Stimulated activated CD8-positive, alpha-beta memory T cell treated with anti-CD3 and anti-CD28 coated beads, Interleukin-15, amount 100 ng/mL, for 1 hour (primary cell): ENCODE measurements at places on chromosomes 4 and X.

DNA sequence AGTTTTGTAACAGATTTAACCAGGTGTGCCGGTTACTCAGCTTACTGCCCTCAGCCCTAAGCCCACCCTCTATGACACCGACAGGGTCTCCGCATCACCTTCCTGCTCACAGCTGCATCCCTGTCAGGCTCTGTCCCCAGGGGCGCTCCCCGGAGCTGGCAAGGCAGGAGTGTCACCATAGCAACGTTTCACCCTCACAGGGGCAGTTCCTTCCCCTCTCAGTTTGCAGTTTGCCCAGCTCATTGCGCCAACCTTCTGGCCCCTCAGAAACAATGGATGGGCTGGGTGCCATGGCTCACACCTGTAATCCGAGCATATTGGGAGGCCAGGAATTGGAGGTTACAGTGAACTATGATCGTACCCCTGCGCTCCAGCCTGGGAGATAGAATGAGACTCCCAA is 42.6 kb downstream of the RGS12 start:
- no peak for DNase-seq

- no peak for DNase-seq
These were observed 19.8 kb upstream of the FAM193A start for GRCh38 chr4:2516635-2517034.

DNA sequence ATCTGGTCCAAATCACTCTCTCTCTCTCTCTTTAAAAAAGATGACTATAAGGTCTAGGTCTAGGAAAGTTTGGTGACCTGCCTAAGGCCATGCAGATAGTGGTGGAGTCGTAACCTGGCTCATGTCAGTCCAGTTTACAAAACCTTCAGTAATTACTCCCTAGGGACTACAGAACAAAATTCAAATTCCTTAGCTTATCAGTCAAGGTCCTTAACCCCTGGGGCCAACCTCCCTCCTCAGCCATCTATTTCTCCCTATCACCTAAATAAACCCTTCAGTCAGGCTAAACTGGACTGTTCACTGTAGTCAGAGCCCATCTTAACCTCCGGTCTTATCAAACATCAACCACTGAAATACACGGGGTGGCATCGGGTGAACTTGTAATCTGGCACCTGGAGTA is 68.9 kb downstream of the MAP3K15 start:
- no peak for DNase-seq

GRCh38 chrX:56987741-56988140 is 7.6 kb downstream of the SPIN3 start:
- no peak for DNase-seq

- DNase-seq, result peak; percentile 80
These were observed at the start of gene IDUA for GRCh38 chr4:986879-987623. IDUA (plus strand) TSS chr4:987044; CDS start chr4:987085, 41 bp downstream.

DNA sequence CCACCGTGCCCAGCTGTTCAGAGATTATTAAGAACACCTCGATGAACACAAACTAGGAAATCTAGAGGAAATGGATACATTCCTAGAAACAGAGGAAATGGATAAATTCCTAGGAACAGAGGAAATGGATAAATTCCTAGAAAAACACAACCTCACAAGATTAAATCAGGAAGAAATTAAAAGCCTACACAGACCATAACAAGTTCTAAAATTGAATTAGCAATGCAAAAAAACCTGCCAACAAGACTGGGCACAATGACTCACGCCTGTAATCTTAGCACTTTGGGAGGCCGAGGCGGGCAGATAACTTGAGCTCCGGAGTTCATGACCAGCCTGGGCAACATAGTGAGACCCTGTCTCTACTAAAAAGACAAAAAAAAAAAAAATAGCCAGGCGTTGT is 13.1 kb upstream of the IDS start:
- no peak for DNase-seq

DNA sequence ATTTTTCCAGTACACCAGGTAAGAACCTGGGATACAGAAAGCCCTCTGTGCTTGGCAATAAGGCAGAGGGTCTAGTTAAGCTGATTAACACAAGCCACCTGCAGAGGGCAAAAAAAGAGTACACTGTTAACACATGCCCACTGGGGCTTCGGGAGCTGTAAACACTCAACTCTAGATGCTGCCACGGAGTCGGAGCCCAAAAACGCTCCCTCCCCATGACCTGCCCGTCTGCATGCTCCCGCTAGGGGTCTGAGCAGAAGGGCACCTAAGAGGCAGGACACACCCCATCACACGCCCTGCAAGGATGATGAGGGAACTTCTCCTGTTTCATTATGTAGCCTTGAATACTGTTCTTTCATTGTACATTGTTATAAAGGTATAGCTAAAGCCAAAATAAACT is 715.6 kb upstream of the AADAT start:
- no peak for DNase-seq

GRCh38 chr4:138696771-138697170 is 318.8 kb upstream of the NOCT start:
- no peak for DNase-seq

GRCh38 chrX:104469771-104470170 is 96.2 kb upstream of the IL1RAPL2 start:
- DNase-seq, result no peak

GRCh38 chr4:154314248-154314647 is 177.4 kb downstream of the DCHS2 start:
- no peak for DNase-seq

DNA sequence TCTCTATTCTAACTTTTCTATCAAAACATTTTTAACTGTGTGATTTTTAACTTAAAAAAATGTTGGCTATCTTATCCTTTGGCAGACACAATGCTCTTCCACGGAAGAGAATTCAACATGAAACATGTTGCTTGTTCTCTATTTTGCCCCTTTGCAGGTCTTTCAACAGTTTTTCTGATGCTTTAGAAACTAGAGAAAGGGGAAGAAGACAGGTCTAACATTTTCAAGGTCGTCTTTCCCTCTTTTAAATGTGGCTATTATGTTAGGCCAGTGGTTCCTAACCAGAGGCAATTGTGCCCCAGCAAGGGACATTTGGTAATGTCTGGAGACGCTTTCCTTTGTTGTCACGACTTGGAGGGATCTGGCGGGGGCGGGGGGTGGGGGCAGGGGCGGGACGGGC is 95.0 kb downstream of the SH3KBP1 start:
- no peak for DNase-seq

DNA sequence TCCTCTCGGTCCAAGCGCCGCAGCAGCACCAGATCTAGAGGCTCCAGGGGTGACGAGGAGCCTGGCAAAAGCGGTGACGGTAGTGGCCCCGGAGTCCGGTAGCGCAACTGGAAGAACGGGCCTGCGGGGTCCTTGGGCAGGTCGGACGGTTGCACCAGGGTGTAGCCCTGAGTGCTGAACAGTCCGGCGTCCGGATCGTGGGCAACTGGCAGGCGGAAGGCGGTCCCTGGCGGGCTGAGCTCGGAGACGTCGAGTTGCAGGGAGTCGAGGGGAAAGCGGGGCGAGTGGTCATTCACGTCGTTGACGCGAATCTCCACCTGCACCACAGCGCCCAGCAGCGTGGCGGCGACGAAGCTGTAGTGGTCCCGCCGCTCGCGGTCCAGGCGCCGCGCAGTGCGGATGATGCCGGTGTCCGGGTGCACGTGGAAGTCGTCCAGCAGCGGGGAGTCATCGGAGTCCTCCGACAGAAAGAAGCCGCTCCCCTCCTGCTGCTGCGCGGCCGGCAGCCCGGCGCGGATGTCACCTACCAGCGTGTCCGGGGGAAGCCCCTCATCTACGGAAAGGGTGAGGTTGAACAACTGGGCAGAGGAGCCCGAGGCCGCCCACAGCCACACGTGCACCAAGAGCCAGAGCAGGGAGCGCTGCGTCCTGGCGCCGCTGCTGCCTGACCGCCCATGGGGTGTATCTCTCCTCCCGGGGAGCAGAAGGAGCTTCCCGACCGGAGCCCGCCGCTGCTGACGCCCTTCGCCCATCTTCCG is 837 bp downstream of the DCHS2 start:
- no peak for DNase-seq

DNA sequence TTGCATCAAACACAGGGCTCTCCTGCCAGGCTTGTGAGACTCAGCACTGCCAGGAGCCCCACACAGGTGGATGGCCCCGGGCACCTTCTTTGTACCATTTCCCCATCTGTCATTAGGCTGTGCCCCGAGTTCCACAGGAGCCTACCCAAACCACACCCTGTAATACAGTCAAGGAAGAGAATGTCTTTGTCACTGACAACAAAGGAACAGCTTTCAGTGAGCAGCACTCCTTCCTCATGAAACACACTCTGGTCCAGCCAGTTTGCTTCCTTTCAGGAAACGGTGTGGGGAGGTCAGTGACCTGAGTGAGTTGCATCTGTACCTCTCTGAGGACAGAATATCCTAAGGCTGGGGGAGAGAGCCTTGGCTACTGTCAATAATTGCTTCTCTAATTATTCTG is 53.7 kb downstream of the LNX1 start:
- DNase-seq, result no peak

DNA sequence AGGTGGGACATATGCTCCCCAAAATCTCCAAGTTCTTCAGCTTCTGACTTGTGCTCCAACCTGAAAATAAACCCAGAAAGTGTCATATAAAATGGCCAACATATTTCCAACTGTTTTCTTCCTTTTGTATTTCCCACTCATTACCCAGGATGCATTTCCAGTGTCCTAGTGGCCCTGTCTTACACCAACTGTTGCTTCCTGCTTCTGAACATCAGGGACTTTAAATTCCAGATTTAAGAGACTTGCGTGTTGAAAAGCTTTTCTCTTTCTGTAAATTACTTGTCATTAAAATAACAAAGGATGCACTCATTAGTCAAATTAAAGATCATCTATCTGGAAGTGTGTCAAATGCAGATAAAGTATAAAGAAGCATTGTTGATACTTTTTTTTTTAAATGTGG is 19.9 kb downstream of the MID1 start:
- DNase-seq, result no peak

DNA sequence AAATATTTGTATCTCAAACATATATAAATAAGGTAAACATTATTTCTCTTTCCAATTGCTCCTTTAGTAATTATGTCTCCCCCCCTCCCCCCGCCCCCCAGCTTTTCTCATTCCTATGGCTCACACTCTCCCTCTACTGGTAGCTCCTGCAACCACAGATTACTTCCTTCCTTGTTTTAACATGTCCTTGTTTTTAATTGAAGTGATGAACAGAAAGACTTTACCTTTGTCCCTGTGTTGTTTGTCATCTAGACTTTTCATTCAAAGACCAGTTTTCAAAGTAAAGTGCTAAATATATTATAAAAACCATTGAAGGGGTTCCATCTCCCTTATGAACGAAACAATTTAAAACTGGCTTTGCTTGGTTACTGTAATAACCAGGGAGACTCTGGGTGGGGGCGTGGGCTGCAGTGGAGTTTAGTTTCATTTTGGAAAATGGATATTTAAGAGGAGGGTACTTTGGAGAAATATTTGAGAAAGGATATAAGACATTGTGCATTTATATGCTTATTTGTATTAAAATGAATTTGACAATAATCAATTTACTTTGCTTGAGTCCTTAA is 352.9 kb downstream of the RAPGEF2 start:
- no peak for DNase-seq

DNA sequence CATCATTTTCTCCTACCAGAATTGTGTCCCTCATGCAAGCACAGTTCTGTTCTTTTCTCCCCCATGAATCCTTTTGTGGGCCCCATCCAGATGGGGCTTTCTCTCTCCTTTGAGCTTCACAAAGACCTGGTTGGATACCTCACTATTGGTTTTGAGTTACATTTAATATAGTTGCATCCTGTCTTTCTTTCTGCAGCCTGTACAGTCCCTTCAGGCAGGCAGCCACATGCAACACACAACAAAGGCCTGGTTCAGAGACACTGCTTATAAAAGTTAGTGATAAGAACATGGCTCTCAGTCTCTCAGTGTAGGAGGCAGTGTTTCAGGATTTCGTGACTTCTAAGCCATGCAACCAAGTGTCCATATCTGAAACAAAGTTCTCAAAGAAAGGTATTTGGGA is 70.6 kb upstream of the PAGE3 start:
- no peak for DNase-seq

DNA sequence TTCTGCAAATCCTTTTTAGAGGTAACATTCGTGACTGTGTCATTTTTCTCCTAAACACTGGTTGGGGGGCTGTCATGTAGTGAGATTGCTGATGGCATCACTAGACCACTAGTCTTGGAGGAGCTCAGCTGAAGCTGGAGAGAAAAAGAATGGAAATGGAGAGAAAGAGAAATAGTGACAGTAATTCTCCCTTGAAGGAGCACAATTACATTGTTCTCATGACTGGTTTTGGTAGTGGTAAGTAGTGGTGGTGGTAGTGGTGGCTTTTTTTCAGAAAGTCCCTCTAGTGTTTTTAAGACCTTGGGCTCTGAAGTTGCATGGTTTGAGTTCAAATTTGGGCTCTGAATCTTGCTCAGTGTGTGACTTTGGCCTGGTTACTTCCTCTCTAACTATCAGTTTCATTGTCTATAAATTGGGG is 99.8 kb downstream of the LARP7 start:
- no peak for DNase-seq

DNA sequence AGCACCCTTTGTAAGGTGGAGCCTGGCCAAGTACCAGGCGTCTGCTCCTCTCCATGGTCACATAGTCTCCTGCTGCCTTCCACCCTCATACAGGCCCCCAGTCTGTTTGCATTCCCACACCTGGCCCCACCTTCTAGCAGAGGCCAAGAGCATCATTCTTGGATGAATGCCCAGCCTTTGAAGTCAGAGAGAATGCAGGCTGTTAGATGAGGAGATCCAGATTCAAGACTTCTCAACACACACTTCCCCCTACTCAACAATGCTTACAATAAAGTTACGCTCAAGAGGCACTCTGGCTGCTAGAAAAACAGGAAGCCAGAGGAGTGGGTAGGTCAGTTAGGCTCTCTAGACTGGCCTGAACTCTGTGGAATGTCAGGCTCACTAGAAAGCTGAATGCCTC is 43.3 kb downstream of the SHROOM4 start:
- DNase-seq, result no peak

- peak; percentile 40 for DNase-seq
These were observed 36.1 kb upstream of the IQSEC2 start for GRCh38 chrX:53317365-53318069.

GRCh38 chrX:31227250-31227649 is 155.4 kb upstream of the FTHL17 start:
- no peak for DNase-seq

GRCh38 chr4:150251752-150252190 is 173.5 kb downstream of the DCLK2 start:
- DNase-seq, result no peak
